ENCODE measurements at places on chromosomes 13 and 19.

DNA sequence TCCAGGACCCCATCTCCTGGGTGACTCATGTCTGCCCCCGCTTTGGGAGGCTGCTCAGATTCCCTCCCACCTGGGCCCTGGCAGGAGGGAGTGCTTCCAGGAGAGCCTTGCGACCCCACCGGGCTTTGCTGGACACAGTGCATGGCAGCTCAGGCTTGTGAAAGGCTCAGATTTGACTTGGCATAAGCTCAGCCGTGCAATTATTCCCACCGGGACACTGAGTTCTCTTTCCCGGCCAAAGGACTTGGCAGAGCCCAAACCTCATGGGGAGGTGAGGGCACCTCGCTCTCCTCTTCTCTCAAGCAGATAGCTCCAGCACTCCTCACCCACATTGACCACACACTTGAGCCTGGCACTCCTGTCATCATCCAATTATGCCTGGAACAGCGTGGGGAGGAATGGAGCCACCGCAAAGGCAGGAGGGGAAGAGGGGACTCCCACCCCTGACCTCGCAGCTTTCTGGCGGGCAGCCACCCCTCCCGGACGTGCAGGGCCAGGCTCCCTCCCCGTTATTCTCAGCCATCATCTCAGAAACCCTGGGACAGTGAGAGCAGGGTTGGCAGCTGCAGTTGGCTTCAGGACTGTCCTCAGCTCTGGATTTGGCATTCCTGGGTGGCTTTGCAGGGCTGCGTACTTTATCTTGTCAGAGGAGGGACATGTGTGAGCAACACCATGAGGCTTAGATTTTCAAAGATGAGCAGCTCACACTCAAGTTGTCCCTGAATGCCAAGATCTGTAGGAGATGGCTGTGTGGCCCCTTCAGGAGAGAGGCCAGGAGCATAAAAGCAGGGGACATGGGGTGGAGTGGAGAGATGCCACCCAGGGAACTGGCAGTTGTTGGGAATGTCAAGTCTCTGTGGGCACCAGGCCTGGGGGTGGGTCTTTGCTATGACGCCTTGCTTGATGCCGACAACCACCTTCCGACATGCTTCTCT is 306.2 kb downstream of the TEX29 start:
- no peak for DNase-seq

DNA sequence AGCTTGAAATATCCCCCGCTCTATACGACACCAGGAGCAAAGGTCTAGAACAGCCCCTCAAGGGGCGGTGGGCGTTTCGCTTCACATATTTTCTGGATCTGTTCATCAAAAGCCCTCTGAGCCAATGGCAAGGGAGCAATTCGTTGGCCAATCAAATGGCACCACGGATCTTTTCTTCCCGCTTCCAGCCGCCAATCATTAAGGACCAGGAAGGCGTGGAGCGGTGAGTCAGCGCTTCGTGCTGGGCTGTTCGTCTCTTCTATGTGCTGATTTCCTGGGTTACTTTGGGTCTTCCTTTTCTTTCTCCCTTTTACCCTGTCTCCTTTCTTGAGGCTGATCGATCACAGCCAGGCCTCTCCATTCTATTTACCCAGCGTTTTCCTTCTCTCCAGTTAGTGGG is at the start of gene NLRP4:
Gene NLRP4 (plus strand): TSS at position 201 of the 400 bp plus-strand sequence. CDS start 15,541 bp downstream, outside the sequence.
- DNase-seq, result no peak

DNA sequence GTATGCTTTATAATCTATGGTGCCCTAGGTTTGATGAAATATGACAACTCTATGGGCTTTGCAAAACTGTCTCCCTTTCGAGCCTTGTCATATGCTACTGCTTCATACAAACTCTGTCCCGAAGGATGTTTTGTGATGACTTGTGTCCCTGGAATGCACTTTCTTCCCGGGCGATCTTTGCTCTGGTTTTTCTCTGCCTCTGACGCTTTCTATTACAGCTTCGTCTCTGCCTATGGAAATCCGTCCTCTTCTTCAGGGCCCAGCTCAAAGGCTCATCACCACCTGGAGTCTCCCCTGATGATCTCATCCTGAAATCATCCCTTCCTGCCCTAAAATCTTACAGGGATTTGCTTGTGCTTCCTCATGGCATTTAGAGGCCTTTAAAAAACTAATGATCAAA is 191.5 kb upstream of the KL start:
- DNase-seq, result peak; percentile 22

DNA sequence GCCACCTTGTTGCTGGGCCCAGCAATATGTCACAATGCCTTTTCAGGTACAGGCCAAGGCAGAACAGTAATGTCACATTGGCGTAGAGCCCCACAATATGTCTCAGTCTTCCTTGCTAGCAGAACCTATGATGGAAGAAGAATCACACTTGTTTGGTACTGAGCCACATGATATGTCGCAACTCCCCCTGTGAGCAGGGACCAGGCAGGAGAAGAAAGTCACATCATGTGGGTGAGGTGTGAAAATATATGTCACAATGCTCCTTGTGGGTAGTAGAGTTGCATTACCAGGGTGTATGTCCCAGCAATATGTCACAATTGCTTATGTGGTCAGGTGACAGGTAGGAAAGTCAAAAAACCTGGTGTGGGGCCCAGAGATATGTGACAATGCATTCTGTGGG is 7.1 kb upstream of the ZNF91 start:
- DNase-seq, result no peak

DNA sequence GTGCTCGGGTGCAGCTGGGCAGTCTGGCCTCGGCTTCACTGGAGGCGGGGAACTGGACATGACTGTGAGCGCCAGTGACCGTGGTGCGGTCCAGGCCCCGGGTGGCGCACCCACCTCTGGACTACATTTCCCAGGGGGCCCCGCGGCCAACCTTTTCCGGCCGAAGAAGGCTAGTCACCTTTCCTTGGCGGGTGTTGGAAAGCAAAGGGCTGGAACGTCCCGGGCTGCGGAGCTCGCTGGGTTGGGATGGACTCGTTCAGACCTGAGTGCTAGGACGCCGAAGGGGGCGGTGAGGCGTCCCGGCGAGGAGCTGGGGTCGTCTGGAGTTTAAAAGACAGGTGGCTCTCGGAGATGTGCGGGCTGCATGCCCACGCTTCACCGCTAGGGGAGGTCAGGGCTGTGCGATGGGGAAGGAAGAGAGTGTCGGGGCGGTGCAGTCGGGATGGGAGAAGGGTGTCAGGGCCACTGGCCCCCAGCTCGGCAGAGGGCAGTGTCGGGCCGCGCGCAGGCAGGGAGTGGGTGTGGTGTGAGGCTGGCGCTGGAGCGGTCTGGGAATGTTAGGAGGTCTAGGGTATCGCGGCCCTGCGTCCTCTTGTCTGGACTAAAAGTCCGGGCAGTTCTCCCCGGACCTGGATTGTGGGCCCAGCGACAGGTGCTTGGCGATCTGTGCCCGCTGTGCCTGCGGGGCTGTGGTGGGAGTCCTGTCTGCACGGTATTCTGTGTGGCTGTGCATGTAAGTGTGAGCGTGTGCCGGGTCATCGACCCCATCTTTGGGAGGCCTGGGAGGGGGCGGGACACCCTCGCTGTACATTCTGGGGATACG is 57.1 kb downstream of the ZNF568 start:
- DNase-seq, result peak; percentile 96

DNA sequence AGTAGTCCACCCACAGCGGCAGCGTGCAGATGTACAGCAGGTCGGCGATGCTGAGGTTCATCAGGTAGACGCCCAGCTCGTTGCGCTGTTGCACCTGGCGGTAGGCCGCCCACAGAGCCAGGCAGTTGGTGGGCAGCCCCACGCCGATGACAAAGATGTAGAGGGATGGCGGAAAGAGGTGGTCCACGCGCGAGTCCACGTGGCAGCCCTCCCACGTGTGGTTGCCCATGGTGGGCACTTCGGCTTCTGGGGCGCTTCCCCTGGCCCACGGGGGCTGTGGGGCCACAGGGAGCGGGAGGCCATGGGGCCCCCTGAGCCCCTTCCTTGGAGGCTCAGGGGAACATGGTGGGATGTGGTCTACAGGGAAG is 7.0 kb upstream of the OPA3 start:
- DNase-seq, result no peak

- peak; percentile 94 for DNase-seq
These were observed at the start of gene ENOX1 for GRCh38 chr13:43786766-43787517. TSS of gene ENOX1 (minus strand) at chr13:43786972.

DNA sequence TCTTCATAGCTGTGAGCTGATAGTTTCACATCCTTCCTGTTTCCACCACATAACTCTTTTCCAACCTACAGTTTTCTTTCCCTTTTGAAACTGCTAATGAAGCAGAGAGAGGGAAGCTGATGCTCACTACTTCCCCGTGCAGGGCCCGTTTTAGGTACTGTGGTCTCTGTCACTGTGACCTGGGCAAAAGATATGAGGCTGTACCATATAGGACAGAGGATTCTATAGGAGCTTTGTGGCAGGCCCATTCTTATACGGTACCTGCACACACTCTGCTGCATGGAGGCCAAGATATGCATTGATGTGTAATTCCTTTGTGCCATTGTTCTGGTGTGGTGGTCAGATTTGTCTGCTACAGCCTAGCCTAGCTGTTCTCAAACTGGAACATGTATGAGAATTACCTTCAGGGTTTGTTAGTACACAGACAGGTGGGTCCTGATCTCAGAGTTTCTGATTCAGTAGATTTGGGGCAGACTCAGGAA is 577.3 kb downstream of the LMO7 start:
- DNase-seq, result peak; percentile 13
